Esophagus squamous epithelium (tissue), 5 donors: ENCODE measurements at places on chromosomes 1 and 21.

- no peak for DNase-seq
These were observed 79.0 kb downstream of the HSPA13 start for GRCh38 chr21:14303731-14304488.

DNA sequence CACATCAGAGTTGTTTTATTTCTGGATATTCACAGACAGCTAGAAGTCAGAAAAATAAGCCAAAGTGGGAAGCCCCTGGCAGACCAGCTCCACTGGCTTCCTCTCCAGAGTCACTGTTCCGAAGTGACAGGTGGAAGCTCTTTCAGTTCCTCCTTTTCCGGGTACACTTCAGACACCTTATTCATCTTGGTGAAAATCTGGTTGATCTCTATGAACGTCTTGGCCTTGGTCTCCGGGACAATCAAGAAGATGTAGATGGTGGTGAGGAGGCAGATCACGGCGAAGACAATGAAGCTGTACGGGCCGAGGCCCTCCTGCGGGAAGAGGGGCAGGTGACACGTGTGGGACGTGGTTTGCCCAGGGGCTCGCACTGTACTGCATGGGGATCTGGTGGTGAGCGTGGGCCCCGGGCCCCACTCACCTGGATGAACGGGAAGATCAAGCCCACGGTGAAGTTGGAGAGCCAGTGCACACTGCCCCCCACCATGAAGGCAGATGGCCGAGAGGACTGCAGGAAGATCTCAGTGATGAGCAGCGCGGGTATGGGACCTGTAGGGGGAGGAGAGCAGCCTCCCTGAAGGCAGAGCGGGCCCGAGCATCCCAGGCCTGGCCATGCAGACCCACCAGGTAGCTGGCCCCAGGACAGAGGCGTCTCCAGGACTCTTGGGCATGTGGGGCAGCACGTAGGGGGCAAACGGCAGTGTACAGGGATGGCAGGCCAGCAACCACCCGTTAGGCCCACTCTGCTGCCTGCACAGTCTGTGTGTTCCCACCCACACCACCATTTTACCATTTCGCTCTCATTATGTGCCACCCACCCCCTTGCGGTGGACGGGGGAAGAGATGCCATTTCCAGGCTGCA is 11.5 kb upstream of the SLC2A7 start:
- no peak for DNase-seq

DNA sequence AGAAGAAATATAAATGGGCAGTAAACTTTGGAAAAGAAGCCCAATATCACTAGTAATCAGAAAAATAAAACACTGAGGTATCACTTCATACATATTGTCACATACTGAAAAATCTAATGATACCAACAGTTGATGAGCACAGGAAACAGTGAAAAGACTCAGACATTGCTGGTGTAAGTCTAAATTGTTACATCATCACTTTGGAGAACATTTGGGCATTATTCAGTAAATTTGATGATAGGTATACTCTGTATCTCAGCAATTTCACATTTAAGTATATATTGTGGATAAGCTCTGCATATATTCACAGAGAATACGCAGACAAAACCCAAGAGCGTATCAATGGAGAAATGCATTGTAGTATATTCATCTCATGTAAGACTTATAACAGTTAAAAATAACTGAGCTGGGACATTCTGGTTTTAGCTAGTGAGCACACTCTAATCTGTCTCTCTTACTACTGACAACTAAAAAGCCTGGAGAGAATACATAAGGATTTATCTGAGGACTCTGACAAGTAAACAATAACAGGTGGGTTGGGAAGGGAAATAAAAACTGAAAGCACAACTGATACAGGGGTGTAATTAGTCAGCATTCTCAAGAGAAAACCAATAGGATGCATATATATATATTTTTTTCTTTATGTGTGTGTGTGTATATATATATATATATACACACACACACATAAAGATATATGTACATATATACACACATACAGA is 212.7 kb upstream of the JUN start:
- no peak for DNase-seq

GRCh38 chr1:57252597-57253294 is 171.1 kb downstream of the DAB1 start:
- no peak for DNase-seq

GRCh38 chr1:166888373-166889111 is 12.5 kb upstream of the TADA1 start:
- no peak for DNase-seq

GRCh38 chr1:64940025-64940424 is 26.3 kb downstream of the JAK1 start:
- DNase-seq, result no peak
